ENCODE measurements at places on chromosomes 6 and 20. TPM values are rescaled to one million over a fixed set of nuclear protein-coding genes. Genes with fewer than 3 reads are reported as not detected.

GRCh38 chr6:169843991-169844390 is 92.6 kb downstream of the ERMARD start:
- DNase-seq, result no peak

DNA sequence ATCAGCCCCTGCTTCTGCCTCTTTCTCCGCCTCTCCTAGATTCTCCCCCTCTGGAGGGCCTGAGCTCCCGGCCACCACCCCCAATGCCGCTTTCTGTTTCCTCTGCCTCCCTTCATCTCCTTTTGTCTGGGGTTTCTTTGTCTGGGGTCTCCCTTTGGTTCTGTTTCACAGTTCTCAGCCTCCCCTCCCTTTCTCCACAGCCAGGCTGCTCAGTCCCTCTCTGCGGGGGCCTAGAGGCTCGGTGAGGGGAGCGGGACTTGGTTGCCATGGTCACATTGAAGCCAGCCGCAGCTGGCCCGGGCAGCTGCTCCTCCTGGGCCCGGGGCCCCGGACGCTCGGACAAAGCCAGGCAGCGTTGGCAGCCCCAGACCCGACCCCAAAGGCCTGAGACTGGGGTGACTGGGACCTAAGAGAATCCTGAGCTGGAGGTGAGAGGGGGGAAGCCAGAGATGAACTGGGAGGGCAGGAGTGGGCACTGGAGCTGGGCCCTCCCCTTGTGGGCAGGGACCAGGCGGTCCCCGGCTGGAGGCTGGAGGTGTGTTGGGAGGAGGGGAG is 3.5 kb upstream of the DDR1 start:
- no peak for DNase-seq

DNA sequence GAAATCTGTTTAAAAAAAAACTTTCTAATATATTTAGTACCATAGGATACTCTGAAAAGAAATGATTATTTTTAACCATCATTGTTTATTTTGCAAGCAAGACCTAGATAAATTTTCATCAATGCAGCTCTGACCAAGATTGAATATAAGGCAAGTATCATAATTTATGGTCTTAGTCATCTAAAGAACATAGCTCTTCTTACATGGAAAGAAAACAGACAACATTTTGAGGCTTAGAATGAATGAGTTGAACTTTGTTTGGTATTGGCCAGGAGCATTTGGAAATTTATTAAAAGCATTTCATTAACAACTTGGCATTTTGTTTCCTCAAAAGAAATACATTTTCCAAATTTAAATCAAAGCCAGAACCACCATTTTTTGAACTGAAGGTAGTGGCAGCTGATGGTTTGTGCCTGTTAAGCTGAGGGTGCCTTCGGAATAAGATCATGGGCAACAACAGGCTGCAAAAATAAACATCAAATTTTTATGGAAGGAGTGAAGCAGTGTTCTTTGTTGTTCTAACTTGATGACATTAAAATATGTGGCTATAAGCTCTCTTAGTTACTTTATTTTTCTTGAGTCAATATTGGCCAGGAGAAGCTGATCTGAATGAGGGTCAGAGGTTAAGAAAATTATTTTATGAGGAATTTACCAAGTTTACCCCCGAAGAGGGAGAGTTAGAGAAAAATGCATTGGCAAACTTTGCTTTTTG is 6.7 kb upstream of the ATXN1 start:
- DNase-seq, result no peak

HLA-A gene
- 1,618 TPM for total RNA-seq
